Central memory CD4-positive, alpha-beta T cell (primary cell): ENCODE measurements at places on chromosomes 6 and 20.

- DNase-seq: no peak
Observed at GRCh38 chr6:121896363-121896762, 460.9 kb downstream of the GJA1 start.

GRCh38 chr6:109304284-109305015 lies 77.8 kb downstream of the CD164 start:
- no peak for DNase-seq

GRCh38 chr20:23125159-23125558 lies 39.0 kb upstream of the CD93 start:
- DNase-seq: no peak

DNA sequence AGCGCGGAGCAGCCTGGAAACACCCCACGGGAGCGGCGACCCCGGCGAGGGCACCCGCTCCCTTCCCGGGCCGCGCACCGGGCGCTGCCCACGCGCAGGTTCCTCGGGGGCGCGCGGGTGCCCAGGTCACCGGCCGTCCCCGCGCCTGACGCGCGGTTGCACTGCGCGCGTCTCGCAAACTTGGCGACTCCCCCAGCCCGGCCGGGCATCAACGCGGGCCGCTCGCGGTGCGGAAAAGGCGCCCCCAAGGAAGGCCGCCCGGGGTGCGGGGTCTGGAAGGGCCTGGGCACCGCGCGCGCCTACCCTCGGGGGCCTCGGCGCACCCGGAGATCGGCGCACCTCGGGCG lies 555 bp upstream of the ZBTB46 start:
- no peak for DNase-seq

- no peak for DNase-seq
Observed at GRCh38 chr20:37419774-37420542, 74.0 kb downstream of the SRC start.

GRCh38 chr20:41279546-41280225 lies 37.8 kb downstream of the ZHX3 start:
- no peak for DNase-seq

DNA sequence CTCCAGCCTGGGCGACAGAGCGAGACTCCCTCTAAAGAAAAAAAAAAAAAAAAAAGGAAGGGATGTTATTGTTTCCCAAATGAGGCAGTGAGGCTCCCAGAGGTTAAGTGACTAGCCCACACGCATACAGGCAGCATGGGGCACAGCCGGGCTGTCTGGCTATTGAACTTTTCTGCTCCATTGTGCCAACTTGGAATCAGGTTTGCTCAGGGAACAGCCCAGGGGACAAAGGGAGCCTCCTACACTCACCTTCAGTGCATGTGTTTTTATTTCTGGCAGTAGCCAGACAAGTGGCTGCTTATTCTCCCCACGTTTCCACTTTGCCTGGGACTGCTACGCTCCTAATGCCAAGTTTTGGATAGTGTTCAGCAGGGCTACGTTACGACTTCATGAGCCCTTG lies 10.7 kb downstream of the ETV7 start:
- no peak for DNase-seq

- no peak for DNase-seq
Observed at GRCh38 chr6:120303527-120303926, 954.0 kb upstream of the MAN1A1 start.

- no peak for DNase-seq
Observed at GRCh38 chr6:52049252-52050050, 38.0 kb downstream of the PKHD1 start.

DNA sequence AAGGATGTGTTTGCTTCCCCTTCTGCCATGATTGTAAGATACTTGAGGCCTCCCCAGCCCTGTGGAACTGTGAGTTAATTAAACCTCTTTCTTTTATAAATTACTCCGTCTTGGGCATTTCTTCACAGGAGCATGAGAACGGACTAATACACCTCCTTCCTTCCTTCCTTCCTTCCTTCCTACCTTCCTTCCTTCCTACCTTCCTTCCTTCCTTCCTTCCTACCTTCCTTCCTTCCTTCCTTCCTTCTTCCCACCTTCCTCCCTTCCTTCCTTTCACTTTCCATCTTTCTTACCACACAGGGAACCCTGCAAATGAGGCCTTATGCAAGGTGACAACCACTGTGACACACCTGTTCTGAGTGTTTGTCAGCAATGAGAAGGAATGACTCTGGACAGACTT lies 141.3 kb upstream of the EXOC2 start:
- no peak for DNase-seq

DNA sequence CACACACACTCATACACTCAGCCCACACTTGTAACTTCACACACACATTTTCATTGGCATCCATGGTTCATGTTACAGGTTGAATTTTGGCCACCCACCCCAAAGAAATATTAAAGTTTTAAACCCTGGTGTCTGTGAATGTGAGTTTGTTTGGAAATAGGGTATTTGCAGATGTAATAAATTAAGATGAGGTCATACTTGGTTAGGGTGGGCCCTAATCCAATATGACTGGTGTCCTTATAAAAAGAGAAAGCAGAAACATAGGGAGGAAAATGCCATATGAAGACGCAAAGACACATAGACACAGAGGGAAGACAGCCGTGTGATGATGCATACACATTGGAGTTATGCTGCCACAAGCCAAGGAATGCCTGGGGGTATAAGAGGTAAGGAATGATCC lies 39.7 kb upstream of the HDDC2 start:
- no peak for DNase-seq

- DNase-seq: no peak
Observed at GRCh38 chr6:7541175-7542064, at the start of gene DSP. Gene DSP, plus strand, starts transcription at chr6:7541671. Its CDS starts 245 bp downstream, at chr6:7541916.

DNA sequence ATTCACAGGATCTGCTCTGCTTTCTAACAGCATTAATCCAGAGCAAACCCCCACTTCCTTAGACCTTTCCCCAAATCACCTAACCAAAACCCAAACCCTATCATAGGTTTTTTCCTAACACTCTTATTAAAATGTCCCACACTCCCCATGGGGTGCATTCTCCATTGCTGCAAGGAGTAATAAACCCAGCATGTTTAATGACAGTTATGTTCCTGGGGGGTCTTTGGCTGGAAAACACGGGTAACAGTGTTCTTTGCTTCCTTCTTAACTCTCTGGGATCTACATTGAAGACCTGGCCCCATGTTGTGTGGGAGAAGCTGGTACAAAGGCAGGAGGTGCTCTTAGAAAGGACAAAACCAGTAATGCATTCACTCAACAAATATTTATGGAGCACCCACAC lies 16.1 kb downstream of the TRIM31 start:
- DNase-seq: no peak

DNA sequence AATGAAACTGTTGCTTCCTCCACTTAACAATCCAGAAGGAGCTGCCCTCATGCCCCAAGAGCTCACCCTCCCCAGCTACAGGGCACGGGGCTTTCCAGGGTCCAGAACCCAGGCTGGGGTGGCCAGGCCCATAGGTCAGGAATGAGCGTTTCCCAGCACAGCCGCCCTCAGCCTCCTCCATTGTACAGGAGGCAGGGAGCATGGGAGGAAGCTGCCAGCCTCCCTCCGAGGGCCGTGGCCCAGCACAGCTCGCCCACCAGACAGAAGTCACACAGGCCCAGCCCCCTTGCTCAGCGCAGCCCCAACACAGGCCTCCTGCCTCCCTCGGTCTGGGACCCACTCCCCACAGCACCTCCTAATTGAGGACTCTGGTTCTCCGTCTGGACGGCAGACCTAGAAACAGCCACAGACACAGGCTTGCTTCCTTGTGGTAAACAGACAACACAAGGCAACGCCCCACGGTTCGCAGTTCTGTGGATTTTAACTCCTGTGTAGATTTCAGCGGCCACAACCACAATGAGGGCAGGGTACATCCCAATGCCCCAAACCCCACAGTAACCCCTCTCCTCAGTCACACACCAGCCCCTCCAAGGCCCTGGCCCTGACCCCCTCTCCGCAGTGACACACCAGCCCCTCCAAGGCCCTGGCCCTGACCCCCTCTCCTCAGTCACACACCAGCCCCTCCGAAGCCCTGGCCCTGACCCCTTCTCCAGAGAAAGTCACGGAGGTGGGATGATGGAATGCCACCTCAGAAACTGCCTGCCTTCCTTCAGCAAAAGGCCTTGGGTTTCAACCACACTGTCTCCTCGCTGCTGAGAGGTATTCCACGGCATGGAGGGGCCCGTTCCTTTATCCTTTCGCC lies 173.5 kb downstream of the DLL1 start:
- no peak for DNase-seq

- DNase-seq: no peak
Observed at GRCh38 chr6:106116125-106116832, 30.1 kb downstream of the PRDM1 start.

DNA sequence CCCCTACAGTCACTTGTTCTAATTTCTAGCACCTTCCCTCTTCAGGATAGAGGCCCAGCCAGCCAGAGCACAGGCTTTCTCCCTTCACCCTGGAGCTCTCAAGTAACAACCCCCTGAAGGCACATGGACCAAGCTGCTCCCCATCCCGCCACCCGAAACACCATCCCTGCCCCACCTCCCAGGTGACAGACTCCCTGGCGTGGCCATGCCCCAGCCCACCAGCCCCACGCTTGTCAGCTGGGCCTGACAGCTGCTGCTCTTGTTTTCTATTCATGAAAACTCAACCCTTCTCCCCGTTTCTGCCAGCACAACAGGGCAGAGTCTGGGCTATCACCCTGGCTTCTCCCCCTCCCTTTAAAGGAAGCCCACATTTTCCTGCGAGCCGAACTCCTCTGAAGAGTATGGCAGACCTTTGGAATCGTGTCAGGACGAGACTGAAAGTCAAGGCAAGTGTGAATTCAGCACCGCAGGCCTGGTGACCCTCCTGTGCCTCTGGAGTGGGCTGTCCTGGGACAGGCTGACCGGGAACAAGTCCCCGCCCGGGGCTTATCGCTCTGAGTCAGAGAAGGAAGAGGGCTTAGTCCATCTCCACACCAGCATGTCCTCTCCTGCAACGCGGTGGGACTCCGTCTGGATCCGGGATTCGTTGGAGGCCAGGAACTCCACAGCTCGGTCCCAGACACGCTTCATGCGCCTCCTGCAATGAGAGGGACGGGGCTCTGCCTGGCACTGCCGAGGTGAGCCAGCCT lies 16.7 kb downstream of the LEMD2 start:
- DNase-seq: no peak

DNA sequence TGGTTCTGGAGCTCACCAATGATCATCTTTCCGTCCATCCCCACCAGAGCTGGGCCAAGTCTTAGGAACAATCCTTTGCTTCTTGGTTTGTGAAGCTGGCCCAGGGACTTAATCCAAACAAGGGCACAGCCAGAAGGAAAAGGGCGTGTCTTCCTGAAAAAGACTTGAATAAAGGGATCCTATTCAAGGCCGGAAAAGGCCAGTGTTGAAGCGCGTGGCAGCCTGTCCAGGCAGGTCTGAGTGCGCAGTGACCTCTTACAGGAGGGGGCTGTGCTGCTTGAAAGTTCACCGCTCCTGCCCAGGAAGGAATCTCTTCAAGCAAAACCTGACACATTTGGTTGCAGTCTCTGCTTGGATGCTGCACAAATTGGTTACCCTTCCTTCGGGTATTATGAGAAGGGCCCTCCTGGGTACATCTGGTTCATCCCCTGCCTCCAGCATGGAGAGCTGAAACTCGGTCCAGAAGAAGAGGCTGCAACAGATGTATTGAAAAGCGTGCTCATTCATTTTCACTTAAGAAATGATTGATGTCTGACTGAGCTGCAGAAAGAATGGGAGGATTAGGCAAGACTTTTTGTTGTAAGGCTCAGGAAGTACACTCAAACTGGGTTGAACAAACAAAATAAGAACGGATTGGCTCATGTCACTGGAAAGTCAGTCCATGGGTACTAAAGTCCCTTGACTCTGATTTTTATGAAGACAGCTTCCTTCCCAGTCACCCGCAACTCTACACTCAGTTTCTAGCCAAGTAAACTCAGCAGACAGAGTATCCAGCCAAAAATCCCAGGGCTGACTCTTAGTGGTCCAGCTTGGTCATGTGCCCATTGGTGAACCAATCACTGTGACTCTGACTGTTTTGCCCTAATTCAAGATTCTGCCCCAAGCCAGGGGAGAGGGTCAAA lies 136.3 kb downstream of the TFAP2C start:
- DNase-seq: no peak

DNA sequence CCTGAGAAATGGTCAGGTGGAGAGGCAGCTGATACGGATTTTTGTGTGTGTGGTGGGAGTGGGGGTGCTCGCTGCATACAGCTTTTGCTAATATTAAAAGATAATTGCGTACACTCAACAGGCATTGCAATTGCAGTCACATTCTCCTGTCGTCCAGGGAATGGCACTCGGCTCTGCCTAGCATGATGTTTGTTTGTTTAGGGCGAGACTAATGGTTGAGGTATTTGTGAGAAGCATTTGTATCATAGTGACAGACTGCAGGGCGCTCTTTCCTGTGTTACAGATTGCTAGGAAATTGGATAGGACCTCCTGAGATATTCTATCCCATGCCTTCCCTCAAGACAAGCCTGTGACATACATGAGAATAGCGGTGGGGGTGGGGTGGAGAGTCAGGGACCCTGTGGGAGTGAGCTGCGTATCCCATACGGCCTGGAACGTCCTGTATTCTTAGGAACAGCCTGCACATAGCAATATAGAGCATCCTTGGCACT lies 207.4 kb downstream of the SOX4 start:
- DNase-seq: no peak

GRCh38 chr6:136792410-136793262 lies at the start of gene MAP3K5:
Gene MAP3K5, minus strand, starts transcription at chr6:136792477. Its CDS starts 320 bp downstream, at chr6:136792157.
- DNase-seq: peak; percentile 92

DNA sequence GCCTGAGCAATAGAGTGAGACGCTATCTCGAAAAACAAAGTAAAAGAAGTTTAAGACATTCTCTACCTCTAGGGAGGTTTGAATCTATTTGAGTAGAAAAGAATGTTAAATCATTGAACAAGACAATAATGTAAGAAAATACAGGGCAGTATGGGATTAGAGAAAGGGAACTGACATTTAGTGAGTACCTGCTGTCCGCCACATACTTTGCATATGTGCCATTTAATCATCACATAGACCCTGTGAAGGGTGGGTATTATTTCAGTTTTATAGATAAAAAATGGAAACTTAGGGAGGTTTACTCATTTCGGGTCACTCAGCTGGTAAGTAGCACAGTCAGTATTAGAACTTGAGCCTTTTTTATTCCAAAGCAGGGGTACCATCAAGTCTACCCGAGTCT lies 31.4 kb downstream of the STK4 start:
- DNase-seq: no peak

- DNase-seq: no peak
Observed at GRCh38 chr6:113031591-113032238, 684.6 kb downstream of the RFPL4B start.

DNA sequence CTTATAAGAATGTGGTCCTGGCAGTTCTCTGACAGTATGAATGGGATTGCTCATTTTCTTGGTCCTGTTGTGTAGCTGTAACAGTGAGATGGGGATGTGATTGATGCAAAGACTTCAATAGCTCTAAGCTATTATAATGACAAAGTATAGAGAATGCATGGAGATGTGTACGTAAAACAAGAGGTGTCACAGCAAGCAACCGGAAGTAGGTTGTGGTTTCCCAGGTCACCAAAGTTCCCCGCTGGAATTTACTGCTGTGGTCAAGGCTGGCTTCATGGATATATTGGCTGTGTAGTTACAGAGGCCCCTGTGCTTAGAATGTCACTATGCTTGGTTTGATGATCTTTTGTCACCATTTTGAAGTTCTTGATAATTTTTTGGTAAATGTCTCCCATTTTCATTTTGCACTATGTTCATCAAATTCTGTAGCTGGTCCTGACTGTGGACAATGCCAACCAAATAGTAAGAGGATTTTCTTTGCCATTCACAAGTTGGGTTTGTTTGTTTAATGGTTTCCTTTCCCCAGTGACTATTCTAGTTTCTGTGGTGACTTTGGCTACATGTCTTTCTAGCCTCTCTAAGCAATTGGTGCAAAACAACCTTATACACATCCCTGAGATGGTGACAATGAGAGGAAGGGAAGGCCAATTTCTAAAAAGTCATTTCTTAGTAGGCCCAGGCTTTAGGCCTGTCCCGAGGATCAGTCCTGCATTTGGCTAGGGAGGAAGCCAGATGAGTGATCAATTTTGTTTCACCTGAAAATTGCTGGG lies 10.5 kb downstream of the DNAH8 start:
- DNase-seq: no peak
